ENCODE measurements at places on chromosomes 7 and 10. TPM values are rescaled to one million over a fixed set of nuclear protein-coding genes. Genes with fewer than 3 reads are reported as not detected.
A peak's percentile ranks its signal among the peaks of the same experiment; 100 is the strongest.

DNA sequence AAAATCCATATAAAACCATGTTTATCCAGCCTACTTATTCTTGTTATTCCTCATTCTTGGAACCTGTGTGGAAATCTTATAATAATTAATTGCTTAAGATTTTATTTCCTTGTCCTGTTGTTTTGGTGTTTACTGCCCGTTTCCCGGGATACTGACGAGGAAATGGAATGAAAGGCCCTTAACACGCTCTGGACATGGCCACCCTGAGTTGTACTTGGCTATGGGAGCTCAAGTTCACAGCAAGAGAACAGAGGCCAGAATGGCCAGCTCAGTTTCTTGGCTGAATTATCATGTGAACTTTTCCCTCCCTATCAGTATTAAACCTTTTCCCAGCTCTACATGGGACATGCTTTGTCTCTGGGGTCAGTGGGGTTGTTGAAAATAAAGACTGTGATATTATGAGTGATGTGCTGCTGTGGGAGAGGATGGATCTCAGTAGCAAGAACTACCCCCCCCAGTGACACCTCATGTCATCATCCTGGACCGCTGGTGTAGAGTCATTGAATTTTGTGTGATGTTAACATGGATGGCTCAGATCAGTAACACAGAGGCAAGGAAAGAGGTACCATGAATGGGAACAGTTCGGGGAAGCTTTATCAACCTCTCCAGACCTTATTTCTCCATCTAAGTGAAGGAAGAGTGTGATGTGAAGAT is 87.0 kb upstream of the IGFBP3 start:
- no peak for DNase-seq

- DNase-seq, result no peak
Measured at GRCh38 chr10:113438652-113439051, 114.2 kb upstream of the HABP2 start.

The ABCB1 gene
- 8.7 TPM for total RNA-seq

- DNase-seq, result no peak
Measured at GRCh38 chr10:101221549-101221948, 7.7 kb downstream of the LBX1 start.

- DNase-seq, result no peak
Measured at GRCh38 chr7:94556028-94556427, 46.4 kb downstream of the CASD1 start.

The ZNF33A gene
- total RNA-seq, result 37.8 TPM

The HYAL4 gene
- 2.6 TPM for total RNA-seq

DNA sequence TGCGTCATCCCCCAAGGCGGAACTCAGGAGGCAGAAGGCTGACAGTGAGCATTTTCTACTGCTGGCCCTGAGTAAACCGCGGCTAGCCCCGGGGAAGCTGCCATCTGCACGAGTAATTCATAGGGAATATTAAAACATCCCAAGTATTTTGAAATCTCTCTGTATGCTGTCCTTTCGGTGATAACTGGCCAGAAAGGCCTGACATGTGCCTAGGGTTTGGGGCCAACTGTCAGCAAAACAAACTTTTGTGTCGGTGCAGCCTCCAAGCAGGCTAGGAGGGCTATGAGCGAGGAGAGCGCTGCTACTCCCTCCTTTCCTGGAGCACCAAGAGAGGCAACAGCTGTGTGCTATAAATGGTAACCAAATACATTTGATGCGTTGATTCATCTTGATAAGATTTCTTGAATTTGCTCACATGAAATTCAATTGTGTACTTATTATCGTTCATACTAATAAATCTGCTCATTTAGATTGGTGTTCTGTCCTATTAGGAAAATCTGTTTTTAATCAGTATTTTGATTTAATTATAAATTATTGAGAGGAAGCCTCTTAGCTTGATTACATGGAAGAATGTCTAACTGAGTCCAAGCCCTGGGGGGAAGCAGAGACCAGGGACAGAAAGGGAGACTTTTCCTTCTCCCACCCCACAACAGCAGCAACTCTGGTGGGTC is 124.4 kb upstream of the NPS start:
- DNase-seq, result no peak

The CLDN15 gene
- total RNA-seq, result 7.5 TPM

DNA sequence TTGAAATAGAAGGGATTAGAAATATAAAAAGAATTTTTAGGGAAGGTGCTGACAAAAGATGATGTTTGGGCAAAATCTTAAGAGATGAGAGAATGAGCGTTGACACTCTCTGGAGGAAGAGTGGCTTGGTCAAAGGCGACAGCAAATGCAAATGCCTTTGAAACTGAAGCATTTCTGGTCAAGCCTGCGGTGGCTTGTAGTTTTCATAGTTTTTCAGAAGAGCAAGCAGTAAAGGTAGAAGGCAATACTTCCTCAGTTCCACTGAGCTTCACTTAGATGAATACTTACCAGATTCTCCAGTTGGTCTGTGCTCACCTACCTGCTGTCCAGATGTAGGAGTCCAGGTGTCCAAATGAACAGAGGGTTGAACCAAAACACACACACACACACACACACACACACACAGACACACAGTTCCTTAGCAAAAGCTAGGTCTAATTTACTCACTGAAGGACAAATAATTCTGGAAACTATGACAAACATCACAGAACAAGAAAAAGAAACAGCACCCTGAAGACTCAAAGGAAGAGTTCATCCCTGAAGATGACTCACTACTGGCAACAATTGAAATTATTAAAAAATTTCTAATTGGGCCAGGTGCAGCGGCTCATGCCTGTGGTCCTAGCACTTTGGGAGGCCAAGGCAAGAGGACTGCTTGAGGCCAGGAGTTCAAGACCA is 12.1 kb upstream of the STK17A start:
- DNase-seq, result no peak

- DNase-seq, result peak; percentile 22
Measured at GRCh38 chr7:69708857-69709256, 110.6 kb downstream of the AUTS2 start.

DNA sequence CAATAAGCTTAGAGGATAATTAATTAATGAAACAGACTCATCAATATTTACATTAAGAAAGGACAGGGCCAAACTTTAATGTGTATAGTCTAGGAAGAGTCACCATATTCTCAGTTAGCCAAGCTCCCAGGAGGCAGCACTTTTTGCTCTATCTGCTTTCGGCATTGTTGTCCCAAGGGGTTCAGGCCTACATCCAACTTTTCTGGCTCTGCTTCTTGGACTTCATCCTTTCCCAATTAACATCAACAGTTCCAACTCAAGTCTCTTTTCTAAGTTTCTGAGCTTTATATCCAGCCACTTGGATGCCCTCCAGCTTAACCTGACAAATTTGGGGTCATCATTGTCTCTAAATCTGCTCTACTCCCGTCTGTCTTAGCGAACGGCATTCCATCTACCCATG is 42.8 kb downstream of the GLI3 start:
- no peak for DNase-seq

DNA sequence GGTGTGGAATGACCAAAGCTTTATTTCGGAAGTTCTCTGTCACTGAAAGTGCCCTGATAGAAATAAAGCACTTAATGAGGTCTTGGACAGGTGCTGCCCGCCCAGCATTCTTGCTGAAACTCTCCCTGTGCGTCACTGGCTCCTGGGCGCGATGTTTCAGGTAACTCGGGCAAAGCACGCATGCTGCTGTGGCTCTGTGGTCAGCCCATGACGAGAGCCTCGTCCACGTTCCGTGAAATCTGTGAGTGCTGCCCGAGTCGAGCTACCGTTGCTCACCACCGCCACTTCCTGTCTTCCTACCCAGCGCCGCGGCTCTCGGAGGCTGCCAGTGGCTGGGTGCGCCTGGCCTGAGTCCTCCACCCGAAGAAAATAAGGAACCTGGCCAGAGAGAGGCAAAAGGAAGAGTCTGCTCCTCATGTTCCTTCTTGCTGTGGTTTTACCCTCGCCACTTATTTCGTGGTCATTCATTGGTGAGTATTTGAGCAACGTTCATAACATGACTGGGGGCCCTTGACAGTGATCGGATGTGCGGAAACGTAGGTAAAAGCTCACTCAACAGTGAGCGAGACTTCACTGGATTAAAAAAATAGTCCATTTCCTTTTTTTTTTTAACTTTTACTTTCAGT is 95.5 kb downstream of the MAP3K8 start:
- peak; percentile 40 for DNase-seq

GRCh38 chr7:121404348-121404747 is 8.2 kb upstream of the FAM3C start:
- DNase-seq, result no peak

DNA sequence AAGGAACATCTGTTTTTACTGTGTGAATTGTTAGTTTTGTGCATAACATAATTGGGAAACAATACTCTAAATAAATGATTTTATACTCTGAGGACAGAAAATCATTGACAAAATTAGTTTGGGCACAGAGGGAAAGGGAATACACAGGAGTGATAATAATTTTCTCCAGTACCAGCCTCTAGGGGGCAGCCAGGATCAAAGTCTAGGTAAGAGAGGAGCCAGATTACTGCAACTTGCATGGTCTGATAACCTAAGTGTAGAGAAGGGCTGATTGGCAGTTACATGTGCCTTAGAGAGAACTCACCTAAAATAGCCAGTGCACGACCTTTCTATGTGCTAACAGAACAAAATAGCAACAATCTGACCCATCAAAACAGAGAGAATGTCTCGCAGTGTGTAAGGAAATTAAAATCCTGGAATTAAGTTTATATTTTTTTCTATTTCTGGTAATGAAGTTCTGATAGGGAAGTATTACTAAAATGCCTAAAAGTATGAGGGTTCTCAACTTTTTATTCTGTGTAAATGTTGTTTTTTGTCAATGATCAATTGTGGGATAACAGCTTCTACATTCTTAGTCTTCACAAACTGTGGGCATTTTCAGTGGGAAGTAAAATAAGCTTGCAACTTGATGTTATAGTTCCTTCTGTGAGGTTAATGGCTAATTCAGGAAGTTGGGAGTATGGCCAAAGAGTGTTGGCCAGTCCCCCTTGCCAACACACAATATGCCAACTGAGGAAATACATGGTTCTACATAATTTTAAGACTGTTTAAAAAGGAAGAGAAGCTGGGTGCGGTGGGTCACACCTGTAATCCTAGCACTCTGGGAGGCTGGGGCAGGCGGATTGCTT is 66.4 kb downstream of the EXOC6 start:
- DNase-seq, result peak; percentile 35

- DNase-seq, result no peak
Measured at GRCh38 chr7:44288381-44288685, 37.1 kb downstream of the CAMK2B start.

GRCh38 chr7:19851504-19851903 is 78.1 kb upstream of the TMEM196 start:
- DNase-seq, result no peak

DNA sequence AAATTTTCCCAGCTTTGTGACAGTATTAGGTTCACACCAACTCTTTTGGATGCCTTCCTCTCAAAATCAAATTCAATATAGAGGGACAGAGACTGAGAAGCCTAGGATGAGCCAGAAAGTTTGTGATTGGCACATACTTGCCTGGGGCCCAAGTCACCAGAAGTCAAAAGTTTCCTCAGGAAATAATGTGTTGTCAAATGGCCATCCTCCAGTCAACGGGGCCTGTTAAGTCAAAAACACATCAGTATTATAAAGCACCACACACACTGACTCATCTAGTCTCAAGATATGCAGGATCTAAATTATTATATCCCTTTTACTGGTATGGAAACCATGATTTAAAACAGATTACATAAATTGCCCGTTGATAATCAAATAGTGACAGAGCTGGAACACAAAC is 158.1 kb downstream of the AHR start:
- peak; percentile 13 for DNase-seq

The TLL2 gene
- 1.2 TPM for total RNA-seq

Data from umbilical cord (tissue), 2 donors.